ENCODE measurements at places on chromosomes 4 and X.

DNA sequence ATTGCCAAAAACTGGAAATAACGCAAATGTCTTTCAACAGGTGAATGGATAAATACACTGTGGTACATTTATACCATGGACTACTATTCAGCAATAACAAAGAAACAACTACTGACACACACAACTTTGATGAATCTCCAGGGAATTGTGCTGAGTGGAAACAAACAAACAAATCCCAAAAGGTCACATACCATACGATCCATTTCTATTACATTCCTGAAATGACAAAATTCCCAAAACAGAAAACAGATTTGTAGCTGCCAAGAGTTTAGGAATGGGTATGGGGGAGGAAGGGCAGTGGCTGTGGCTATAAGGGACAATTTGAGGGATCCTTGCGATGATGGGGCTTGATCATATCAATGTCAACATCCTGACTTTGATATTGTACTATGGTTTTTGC is 2.5 kb downstream of the ZNF182 start:
- DNase-seq = no peak

DNA sequence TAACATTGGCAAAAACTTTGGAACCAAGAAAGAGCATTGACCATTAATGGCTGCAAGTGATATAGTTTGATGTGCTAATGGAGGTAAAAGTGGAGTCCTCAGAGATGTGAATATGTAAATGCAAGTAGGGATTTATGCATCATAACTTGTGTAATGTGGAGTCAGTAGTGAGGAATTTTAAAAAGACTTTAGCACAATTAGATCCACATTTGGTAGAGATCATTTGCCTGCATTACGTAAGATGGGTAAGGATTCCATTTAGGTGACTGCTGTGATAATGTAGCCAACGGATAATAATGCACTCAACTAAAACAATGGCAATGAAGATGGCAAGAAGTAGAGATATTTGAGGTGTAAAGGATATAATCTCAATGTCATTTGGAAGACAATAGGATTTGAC is 1128.4 kb downstream of the ADGRL3 start:
- DNase-seq = no peak

- DNase-seq = no peak
Observed at GRCh38 chr4:94516999-94517398, 65.3 kb downstream of the PDLIM5 start.

DNA sequence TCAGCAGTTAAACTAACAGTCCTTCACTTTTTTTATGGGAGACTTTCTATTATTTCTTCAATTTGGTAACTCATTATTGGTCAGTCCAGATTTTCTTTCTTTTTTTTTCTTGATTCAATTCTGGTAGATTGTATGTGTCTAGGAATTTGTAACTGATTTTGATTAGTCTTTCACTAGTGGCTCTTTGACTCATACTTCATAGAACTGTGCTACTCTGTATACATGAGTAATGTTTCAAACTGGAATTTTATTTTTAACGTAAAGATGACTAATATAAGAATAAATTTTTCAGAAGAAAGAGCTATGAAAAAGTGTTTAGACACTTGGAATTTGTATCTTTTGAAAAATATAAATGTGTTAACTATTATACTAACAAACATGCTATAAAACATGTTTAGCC is 813.0 kb downstream of the TRAM1L1 start:
- DNase-seq = no peak

DNA sequence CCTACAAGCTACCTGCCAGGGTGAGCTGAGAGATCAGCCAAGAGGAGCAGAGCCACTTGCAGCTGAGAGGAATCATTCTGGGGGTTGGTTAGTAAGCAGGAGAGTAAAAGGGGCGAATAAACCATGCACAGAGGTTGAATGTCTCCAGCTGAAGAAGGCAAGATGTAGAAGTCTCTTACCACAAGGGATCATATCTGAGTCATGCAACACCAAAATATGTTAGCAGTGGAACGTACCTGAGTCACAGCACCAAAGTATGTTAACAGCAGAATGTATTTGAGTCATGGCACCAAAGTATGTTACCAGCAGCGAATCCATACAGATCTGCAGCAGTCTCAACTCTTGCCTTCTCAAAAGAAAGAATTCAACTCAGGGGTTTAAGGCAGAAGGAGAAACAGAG is 29.9 kb downstream of the C4orf51 start:
- DNase-seq = peak; percentile 88

DNA sequence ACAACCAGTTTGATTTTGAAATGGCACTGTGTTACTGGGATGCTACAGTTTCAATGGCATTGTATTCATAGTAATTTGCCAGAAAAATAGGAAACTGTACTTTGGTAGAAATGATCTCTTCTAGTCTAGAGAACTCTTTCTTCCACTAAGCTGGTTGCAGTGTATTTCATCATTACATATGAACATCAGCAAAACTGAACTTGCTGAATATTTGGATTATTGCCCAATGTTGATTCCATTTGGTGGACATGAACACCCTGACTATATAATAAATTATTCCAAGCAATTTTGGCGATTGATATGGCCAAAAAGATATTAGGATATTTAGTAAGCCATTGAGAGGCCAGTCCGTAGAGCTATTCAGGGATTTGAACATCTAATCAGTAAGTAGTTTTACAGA is 191.8 kb upstream of the CXorf66 start:
- DNase-seq = no peak

DNA sequence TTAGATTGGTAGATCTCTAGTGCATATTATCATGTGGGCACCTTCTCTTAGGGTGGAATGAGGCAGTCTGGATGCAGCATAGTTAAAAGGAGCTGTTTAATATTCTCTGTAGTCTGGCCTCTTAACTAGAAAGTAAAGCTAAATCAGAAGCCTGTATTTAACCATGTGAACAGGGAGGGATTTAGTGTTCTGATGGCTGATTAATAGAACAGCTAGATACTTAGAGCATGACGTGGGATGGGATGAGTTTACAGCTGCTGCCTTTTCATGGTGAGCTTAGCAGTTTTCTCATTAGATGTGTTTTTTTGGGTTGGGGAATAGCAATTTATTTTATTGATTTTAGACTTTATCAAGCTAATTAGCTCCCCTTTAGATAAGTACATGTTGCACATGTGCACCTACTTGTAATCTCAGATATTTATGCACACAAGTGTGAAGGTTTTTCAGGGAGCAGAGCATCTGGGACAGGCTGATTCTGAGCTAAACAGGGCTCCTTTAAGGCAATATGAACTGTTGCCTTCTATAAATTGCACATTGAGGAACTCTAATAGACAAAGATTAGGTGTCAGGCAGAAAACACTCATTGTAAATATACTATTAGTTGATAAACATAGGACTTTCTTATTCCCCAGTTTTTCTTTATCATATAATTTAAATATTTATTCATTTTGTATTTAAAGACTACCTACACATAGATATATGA is 34.1 kb downstream of the YIPF6 start:
- peak; percentile 8 for DNase-seq

DNA sequence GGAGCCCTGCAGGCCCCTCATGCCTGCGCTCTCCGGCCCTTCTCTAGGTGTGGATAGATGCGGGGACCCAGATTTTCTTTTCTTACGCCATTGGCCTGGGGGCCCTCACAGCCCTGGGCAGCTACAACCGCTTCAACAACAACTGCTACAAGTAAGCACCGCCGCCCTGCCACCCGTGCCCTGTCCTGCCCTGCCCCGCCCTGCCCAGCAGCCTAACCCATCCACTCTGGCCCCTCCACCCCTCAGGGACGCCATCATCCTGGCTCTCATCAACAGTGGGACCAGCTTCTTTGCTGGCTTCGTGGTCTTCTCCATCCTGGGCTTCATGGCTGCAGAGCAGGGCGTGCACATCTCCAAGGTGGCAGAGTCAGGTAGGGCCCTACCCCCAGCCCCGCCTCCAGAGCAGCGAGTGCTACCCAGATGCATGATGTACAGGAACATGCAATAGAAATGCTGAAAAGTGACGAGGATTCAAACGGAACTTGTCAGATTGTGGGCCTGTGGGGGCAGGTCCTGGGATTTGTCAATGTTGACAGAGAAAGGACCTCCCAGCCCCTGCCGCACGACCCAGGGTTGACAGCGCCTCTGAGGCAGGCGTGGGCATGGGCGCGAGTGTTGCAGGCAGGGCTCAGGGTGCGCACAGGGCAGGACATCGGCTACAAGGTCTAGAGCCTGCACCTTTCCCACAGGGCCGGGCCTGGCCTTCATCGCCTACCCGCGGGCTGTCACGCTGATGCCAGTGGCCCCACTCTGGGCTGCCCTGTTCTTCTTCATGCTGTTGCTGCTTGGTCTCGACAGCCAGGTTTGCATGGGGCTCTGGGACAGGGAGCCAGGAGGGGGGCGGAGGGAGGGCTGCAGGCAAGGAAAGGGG is 5.7 kb downstream of the SLC6A8 start:
- DNase-seq = no peak

DNA sequence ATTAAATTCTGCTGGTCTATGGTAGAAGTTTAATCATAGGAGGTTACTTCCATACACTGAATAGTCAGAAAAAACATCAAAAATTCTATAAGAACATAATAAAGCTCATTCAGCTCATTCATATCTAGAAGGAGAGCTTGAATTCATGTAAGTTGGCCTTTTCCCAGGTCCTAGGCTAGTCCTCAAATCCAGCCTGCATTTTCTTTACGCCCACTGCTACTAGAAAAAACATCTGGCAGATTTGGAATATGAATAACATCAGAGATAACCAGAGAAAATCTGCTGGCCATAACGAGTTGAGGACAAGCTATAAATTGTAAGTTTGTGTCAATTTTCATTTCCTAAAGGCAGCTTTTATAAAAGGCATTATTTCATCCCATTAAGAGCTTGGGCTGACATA is 95.5 kb downstream of the MXRA5 start:
- DNase-seq = no peak

DNA sequence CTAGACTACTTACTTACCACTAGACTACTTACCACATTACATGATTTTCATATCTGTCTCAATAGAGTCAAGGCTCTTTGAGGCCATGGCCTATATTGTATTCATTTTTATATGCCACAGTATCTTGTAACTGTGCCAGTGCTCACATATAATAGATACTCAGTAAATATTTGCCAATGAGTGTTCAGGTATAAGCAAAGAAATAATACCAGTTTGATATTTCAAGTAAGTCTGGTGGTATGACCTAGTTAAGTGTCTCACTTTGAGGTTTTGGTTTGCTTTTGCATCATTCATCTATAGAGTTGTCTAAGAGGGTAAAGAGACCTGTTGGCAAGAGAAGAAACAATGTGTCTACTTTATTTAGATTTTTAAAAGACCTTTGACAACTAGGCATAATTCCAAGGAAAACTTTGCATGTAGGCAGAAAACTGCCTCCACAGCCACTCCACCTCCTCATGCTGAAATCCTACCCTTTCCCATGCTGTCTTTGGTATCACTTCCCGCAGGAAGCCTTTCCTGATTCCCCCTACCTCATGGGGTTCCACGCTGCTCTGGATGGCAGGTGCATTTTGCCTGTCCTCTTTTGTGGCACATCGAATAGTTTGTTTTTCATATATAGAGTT is 91.3 kb upstream of the KLHL13 start:
- no peak for DNase-seq

- peak; percentile 24 for DNase-seq
Observed at GRCh38 chr4:41887821-41888686, 47.2 kb upstream of the TMEM33 start.

GRCh38 chrX:6021316-6022091 is 207.2 kb downstream of the NLGN4X start:
- no peak for DNase-seq

GRCh38 chrX:147626605-147627004 is 285.1 kb upstream of the FMR1 start:
- DNase-seq = no peak

- no peak for DNase-seq
Observed at GRCh38 chrX:1306909-1307625, 29.5 kb upstream of the IL3RA start.

- no peak for DNase-seq
Observed at GRCh38 chrX:41394293-41394692, 52.9 kb upstream of the NYX start.

- peak; percentile 16 for DNase-seq
Observed at GRCh38 chr4:17762726-17763125, 18.7 kb downstream of the FAM184B start.

GRCh38 chrX:11533199-11533651 is 132.5 kb downstream of the ARHGAP6 start:
- peak; percentile 52 for DNase-seq

GRCh38 chrX:72620550-72621145 is 48.0 kb upstream of the HDAC8 start:
- peak; percentile 44 for DNase-seq
